ENCODE measurements at places on chromosomes 13 and 19.

DNA sequence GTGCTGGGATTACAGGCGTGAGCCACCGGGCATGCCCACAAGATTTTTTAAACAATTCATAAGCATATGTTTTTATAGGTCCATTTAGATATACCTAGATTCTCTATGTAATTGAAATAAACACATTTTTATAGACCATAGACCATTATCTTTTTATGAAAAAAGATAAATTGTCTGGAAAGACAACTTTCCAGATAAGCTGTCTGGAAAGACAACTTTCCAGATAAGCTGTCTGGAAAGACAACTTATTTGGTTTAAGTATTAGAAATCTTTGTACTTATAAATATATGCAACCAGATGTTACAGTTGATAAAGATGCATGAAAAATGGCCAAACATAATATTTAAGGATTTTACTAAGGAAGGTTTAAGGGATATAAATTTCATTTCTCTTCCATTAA, 538.5 kb downstream of the GPC6 start:
- no peak for DNase-seq

- no peak for DNase-seq
Measured at GRCh38 chr13:27177852-27178251, 6.2 kb upstream of the USP12 start.

GRCh38 chr19:43560687-43561086, 14.6 kb downstream of the XRCC1 start:
- no peak for DNase-seq

DNA sequence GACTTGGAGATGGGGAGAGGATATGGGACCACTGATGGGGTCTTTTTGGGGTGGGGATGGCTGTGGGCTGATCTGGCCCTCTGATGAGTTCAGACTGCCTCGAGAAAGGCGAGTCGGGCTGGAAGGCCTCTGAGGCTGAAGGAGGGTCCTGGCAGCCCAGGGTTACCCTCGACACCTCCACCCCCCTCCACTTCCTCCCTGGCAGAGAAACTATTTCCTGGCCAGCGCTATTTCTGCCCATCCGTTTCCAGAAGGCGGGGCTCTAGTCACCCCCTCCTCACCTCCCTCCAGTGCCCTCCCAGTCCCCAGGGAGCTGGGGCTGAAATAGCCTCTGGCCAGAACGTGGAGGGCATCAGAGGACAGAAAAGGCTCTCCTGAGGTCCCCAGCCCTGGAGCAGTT, 9.7 kb downstream of the EXOC3L2 start:
- no peak for DNase-seq

GRCh38 chr13:105112561-105112960, 1422.9 kb downstream of the EFNB2 start:
- DNase-seq, result no peak

GRCh38 chr13:37351211-37351610, 245.7 kb upstream of the CSNK1A1L start:
- DNase-seq, result no peak

- DNase-seq, result no peak
Measured at GRCh38 chr13:66860878-66861417, 369.2 kb downstream of the PCDH9 start.

DNA sequence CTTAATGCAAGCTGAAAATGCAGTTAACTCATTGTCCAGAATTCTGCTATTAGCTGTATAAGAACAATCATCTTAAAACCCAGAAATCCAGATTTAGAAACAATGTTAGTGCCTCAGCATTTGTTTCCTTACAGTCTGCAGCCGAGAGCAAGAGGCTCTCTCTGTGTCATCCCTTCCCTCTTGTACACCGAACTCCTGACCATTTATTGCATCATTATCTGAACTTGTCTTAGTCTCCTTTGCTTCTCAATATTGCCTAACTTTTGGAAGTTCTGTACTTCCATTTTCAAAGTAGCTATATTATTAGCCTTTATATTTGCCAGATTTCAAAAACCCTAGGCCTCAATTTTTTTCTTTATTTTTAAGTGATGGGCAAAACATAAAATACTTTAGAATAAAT, 27.1 kb downstream of the RNASEH2B start:
- no peak for DNase-seq

- DNase-seq, result no peak
Measured at GRCh38 chr19:590750-591098, 1.0 kb downstream of the HCN2 start.

- DNase-seq, result no peak
Measured at GRCh38 chr19:30570194-30570593, 198.0 kb downstream of the ZNF536 start.

DNA sequence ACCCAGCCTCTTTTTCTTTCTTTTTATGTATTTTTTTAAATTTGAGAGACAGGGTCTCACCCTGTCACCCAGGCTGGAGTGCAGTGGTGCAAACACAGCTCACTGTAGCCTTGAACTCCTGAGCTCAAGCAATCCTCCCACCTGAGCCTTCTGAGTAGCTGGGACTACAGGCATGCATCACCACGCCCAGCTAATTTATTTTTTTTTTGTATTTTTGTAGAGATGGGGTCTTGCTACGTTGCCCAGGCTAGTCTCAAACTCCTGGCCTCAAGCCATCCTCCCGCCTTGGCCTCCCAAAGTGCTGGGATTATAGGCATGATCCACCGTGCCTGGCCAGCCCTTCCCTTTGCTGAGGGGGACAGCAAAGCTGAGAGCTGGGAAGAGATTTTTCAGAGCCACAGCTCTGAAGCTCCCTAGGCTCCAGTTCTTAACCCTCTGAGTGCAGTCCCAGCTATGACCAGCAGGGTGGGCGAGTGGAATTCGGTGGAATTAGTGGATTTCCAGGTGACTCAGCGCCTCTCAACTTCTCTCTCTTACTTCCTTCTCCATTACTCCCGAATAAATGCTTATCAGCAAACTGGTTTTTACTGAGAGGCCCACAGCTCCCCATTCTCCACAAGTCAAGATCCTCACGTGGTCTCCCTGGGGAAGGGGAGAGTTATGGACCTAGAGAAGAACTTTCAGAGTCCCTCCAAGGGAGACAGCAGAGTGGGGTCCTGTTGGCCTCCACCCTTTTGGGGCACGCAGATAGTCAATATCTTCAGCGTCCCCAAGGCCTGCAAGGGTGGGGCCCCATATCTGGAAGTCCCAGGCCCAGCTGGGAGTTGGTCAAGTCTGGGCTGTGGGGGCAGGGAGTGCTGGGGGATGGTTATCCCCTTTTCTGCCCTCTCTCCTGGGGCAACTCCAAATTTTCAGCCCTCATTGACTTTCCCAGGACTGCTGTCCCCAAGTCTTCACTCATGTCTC, 1.2 kb downstream of the BLVRB start:
- peak; percentile 77 for DNase-seq

GRCh38 chr13:110637747-110638146, 22.4 kb downstream of the NAXD start:
- no peak for DNase-seq

DNA sequence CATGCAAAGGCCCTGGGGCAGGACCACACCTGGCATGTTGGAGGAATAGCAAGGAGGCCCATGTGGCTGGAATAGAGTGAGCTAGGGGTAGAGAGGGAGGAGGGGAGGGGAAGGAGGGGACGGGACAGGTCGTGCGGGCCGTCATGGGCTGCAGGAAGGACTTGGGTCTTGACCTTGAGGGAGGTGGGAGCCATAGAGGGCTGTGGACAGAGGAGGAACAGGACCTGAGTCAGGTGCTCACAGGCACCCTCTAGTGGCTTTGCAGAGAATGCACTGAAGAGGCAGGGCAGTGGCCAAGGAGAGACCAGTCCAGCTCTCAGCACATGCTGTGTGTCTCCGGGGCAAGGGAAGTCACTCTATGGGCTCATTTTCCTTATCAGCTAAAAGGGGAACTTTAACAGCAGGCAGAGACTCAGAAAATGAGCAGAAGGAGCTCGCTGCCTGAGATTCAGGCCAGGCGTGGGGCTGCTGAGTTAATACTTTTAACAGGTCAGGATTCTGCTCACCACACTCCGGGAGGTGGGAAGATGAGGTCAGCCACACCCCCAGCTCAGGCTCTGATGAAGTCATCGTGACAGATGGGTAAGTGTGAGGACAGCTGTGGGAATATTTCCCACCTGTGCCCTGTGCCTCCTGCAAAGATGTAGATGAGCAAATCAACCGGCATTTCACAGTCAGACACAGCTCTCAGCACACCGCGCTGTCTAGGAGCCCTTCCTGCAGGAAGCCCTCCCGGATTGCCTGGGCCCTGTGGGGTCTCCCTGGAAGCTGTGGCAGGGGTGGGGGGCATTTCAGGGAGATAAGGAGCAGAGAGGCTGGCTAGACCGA, 6.0 kb upstream of the TNFAIP8L1 start:
- DNase-seq, result peak; percentile 64

GRCh38 chr13:47326061-47326460, 429.2 kb upstream of the HTR2A start:
- DNase-seq, result no peak

- DNase-seq, result no peak
Measured at GRCh38 chr19:38015216-38015615, 108.2 kb downstream of the SIPA1L3 start.

DNA sequence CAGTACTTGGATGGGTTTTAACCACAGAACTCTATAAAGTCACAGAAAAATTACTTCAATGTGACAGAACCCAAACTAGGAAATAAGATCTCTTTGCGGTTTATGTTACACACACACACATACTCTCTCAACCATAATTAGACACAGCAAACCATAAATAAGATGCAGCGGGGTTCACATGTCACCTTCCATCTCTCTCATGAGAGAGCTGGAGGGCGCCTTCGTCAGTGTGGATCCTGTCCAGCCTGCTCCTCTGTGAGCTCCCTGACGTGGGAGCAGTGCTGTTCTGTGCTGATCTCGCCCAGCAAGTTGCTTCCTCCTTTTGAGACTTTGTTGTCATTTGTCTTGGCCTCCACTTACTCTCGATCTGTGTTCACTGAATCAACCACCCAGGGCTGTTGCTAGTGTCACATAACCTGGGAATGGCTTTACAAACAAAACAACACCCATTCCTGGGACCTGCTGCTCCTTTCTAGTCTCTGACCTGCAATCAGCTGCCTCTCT, 204.9 kb upstream of the KL start:
- DNase-seq, result peak; percentile 5

GRCh38 chr19:46866407-46867136, 5.8 kb downstream of the ARHGAP35 start:
- no peak for DNase-seq

GRCh38 chr13:93628136-93628797, 401.7 kb downstream of the GPC6 start:
- no peak for DNase-seq

DNA sequence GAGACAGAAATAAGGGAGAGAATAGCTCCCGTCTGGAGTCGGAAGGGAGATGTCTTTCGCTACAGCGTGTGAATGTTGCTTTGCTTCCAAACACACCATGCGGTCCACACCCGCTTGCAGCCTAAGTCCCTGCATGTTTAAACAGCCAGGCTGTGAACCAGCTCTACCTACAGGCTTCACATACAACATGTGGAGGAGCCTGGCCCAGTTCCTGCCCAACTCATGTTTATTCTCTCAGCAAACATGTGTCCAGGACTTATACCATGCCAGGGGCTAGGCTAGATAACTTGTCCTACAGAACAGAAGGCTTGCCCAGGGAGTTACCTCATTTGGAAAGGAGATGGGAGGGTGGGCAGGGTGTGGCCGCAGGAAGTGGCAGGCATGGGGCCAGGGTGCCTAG, 181.5 kb downstream of the FOXO1 start:
- no peak for DNase-seq

- no peak for DNase-seq
Measured at GRCh38 chr13:33624740-33625139, 193.2 kb upstream of the RFC3 start.

DNA sequence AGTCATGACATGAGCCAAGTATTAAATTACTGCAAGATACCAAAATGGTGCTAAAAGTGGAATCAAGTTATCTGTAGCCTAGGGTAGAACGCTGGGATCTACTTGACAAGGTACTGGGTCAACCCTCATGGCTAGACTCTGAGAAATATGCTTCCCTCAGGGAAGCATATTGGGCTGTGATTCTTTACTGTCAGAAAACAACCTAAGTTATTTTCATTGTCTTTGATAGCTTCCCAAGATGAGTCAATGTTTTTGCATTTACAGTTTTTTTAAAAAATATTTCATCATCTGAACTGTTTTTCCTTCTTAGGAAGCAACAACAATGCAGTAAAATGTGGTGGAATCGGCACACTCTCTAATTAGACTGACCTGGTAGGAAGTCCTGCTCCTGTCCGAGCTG, 218.0 kb downstream of the RGCC start:
- no peak for DNase-seq

DNA sequence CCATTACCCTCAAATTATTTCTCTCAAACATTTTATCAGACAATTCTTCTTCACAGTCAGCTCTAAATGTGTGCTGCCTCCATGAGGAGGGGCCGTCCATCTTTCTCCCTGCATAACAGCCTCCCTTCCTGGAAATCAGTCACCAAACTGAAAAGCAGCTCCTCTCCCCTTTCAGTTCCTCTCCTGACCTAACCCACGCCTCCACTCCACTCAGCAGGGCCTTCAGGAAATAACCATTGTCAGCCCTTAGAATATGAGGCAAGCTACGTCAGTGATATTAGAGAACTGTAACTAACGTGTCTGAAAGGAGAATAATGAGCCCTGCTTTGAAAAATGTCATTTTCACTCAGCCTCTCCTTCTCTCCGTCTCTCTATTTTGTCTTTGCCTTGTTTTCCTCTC, 116.2 kb downstream of the OLFM4 start:
- no peak for DNase-seq

GRCh38 chr13:45833663-45834375, 17.7 kb downstream of the SIAH3 start:
- DNase-seq, result no peak

DNA sequence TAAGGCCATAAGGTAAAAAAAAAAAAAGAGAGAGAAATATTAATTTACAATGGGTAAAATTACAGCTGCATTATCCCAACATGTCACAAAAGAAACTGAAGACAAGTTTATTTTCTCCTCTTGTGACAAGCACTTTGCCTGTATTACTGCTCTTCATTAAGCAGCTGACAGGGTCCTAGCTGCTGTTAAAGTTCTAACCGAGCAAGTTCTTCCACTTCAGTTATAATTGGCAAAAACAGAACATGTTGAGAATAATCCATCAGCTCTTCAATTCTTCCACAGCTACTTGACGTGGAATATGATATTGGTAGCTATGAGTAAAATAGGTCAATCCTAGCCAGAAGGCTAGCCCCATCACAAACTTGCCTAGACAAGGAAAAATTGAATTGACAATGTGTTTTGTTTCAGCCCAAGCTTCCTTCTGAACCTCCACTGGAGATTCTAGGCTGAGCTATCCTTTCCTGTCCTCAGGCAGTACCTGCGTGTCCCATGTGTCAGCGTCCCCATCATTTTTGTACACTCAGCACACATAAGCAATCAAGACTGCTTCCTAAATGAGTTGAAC, 32.2 kb upstream of the DOCK9 start:
- no peak for DNase-seq

Data from CD4-positive, alpha-beta T cell treated with Interferon alpha-2 for 1 hour (primary cell).